ENCODE measurements at places on chromosomes 2 and 18. TPM values are rescaled to one million over a fixed set of nuclear protein-coding genes. Genes with fewer than 3 reads are reported as not detected.

DNA sequence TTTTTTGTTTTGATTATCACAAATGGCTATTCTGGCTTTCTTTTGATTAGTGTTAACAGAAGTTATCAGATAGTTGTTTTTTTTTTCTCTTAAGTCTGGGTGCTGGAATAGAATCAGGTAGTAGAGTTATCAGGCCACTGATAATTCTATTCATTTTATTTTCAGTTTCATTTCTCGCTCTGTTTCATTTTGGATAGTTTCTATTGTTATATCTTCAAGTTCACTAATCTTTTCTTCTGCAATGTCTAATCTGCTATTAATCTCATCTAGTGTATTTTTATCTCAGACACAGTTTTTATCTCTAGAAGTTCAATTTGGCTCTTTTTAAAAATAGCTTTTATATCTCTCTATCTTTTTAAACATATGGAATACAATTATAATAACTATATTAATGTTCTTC lies 241.8 kb upstream of the EPC2 start:
- no peak for DNase-seq

GREB1 gene
- total RNA-seq: 78.8 TPM

DNA sequence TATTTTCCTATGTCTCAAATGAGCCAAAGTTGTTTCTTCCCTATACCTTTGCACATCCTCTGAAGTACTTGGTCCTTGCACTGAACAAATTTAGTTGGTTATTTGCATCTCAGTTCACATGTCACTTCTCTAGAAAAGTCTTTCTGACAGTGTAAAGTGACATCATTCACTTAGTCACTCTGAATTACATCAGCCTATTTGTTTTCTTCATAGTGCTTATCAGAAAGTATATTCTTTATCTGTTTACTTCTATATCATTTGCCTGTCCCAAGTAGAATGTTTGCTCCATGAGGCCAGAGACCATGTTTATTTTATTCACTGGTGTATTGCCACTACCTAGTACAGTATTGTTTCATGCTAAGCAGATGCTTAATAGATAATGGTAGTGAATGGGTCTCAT lies 173.7 kb downstream of the HNMT start:
- DNase-seq: no peak

SERPINB3 gene
- total RNA-seq: not detected

GRCh38 chr2:48724278-48724677 lies 31.2 kb downstream of the LHCGR start:
- no peak for DNase-seq

CIB4 gene
- total RNA-seq: not detected

KCNG3 gene
- 0.16 TPM for total RNA-seq

DNA sequence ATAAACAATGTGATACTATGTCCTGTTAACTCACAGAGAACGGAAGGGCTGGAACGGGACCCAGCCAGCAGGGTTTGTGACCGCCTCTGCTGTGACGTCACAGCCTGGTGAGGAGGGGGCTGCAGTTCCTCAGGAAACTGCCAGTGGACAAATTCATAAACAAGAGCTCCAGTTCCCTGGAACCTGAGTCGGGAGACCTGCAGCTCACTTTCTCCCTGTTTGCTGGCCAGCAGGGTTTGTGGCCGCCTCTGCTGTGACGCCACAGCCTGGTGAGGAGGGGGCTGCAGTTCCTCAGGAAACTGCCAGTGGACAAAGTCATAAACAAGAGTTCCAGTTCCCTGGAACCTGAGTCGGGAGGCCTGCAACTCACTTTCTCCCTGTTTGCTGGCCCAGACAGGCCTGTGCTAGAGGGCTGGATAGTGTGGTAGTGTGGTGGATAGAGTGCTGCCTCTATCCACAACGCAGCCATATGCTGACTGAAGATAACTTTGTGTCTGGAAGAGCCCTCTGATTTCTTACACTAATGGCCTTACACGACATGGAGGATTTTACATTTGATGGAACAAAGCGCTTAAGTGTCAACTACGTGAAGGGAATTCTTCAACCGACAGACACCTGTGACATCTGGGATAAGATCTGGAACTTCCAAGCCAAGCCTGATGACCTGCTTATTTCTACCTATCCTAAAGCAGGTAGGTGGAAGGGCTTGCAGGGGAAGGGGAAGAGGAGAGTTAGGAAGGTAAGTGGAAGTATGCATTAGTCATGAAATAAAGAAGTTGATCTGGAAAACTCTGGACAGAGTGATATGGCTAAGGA lies at the start of gene SULT1C4:
Gene SULT1C4 (plus strand): TSS at position 140 of the 816 bp plus-strand sequence. CDS start 384 bp downstream, at position 524.
- DNase-seq: peak; percentile 60

DNA sequence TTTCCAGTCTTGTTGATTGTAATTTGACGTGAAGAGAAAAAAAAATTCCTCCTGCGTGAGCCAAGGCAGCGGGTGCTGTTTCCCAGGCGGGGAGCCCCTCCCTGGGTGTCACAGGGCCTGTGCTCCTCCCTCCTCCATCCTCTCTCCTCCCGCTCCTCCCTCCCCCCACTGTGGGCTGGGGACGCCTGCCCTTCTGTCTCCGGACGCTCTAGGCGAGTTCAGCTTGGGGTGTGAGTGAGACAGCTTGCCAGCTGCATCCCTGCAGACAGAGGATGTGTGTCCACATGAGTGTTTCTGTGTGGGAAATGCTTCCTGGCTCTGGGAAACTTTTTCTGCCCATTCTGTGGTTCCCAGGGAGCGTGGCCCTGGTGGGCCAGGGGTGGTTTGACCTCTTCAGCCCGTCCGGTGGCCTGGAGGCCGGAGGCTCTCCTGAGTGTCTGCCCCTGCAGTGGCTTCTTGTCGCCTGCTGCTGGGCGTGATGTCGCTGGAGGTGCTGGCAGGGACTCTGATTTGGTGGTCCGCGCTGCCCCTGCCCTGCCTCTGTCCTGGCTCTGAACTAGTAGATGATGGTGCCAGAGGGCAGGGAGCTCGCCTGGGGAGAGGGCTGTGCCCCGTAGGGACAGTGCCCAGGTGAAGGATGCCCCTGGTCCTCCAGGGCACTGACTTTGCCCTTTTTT lies 96.4 kb downstream of the USP40 start:
- no peak for DNase-seq

- DNase-seq: no peak
Measured at GRCh38 chr2:69509011-69509749, 71.9 kb upstream of the NFU1 start.

CYRIA gene
- total RNA-seq: 2.0 TPM

RBKS gene
- 5.4 TPM for total RNA-seq

DNA sequence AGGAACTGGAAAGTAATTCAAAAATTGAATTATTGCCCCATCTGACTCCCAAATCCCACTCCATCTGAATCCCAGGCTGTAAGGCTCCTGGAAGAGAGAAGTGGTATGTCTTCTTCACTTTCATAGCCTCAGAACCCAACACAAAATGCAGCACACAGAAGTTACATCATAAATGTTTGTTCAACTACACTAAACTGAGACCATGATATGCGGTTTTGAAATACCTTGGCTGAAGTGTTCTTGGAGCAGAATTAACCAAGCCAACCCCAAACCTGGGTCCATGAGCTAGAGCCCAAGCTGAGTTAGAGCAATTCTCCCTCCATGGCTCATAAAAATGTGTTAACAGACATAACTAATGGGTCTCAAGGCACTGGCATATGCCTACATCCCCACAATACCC lies 23.3 kb downstream of the NEB start:
- DNase-seq: no peak

PCGF1 gene
- 24.4 TPM for total RNA-seq

- no peak for DNase-seq
Measured at GRCh38 chr2:74751981-74752851, 81.7 kb upstream of the HK2 start.

LOXHD1 gene
- 0.33 TPM for total RNA-seq

DNA sequence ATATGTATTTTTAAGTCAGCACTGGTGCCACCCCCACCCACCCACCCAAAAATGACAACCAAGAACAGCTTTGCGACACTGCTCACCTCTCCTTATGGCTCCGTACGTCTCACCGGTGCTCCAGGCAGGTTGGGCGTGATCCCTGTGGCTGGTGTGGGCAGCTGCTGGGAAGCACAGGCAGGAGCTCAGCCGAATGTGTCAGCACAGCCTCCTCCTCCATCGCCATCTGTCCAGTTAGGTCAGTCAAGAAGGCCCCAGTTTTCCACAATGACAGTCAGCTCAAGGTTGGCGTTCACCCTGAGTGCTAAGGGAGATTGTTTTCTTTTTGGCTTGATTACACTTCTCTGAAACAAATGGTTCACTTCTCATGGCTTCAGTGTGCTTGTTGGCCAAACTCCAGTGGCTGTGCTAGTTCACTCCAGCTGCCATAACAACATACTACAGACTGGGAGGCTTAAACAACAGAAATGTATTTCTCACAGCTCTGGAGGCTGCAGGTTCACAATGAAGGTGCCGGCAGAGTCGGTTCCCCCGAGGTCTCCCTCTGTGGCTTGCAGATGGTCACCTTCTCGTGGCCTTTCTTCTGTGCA lies 30.2 kb downstream of the AMER3 start:
- no peak for DNase-seq

DNA sequence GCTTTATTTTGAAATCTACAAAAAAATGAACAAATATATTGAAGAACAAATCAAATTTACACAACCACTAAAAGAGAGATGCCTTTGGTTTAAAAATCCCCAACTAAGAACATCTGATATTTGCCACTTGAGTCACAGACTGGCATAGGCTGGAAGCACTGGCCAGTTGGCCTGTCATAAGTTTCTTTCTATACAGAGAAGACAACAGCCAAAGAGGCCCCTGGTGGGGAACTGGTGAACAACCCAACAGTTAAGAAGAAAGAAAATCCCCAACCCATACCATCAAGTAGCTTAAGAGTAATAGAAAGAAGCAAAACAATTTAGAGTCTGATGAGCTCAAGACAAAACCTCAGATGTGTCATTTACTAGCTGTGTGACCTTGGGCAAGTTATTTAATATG lies 45.5 kb downstream of the OSR1 start:
- no peak for DNase-seq

GRCh38 chr2:236177604-236177966 lies 9.4 kb upstream of the GBX2 start:
- no peak for DNase-seq

MPP4 gene
- not detected for total RNA-seq

ELMOD3 gene
- 23.3 TPM for total RNA-seq

- no peak for DNase-seq
Measured at GRCh38 chr2:237597196-237598145, 6.9 kb upstream of the RAB17 start.

PNKD gene
- total RNA-seq: 54.5 TPM

- no peak for DNase-seq
Measured at GRCh38 chr2:1813371-1813770, 69.1 kb upstream of the PXDN start.
